ENCODE measurements at places on chromosomes 1 and 21. TPM values are rescaled to one million over a fixed set of nuclear protein-coding genes. Genes with fewer than 3 reads are reported as not detected.

GNG12 gene
- polyA plus RNA-seq = 59.3 TPM

SPRR1B gene
- not detected for polyA plus RNA-seq

NMNAT2 gene
- polyA plus RNA-seq = 1.4 TPM

LRIF1 gene
- polyA plus RNA-seq = 14.7 TPM

AMY2B gene
- 42.1 TPM for polyA plus RNA-seq

CCDC30 gene
- polyA plus RNA-seq = 16.2 TPM

AMPD1 gene
- not detected for polyA plus RNA-seq

PTPN14 gene
- 18.6 TPM for polyA plus RNA-seq

MYOM3 gene
- 0.17 TPM for polyA plus RNA-seq

PSMB2 gene
- polyA plus RNA-seq = 69.1 TPM

Measured in left lung (tissue), 14 donors.